ENCODE measurements at places on chromosomes 3 and 15.
A peak's percentile ranks its signal among the peaks of the same experiment; 100 is the strongest.

GRCh38 chr3:67083277-67083676, 85.2 kb downstream of the KBTBD8 start:
- DNase-seq, result no peak

DNA sequence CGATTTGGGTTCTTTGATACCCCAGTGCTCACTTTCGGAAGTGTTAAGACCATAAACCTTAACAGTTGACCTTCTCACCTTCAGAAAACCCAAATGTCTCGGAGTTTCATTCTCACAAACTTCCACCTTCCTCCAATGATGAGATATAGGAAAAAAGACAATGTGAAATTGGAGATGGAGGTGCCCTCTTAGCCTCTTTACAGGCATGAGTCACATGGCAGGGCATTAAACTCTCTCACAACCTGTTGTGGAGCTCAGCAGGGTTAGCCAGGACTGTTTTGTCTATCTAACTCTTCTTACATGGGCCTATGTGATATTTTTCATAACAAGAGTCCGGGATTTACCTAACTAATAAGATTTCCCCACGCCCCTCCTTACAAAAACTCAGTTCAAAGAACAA, 10.7 kb downstream of the AGTR1 start:
- no peak for DNase-seq

GRCh38 chr15:44010089-44010488, 183.3 kb downstream of the WDR76 start:
- no peak for DNase-seq

- DNase-seq, result no peak
Measured at GRCh38 chr3:26484140-26484539, 138.4 kb upstream of the LRRC3B start.

DNA sequence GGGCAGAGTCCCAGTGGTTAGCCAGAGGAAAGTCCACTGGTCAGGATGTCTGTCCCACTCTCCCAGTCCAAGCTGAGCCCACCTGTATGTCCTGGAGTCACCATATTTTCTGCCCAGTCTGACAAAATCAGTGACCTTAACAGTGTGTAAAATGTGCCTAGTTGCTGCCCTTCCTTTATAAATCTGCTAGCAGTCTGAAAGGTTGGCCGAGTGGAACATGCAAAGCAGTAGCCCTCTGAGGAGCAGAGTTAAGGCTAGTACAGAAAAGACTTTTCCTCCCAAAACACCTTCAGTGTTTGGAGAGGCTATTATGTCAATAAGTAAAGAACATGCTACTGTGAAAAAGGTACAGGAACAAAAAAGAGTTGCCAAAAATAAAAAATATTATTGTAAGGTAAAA, 15.3 kb downstream of the TTC21A start:
- DNase-seq, result no peak

DNA sequence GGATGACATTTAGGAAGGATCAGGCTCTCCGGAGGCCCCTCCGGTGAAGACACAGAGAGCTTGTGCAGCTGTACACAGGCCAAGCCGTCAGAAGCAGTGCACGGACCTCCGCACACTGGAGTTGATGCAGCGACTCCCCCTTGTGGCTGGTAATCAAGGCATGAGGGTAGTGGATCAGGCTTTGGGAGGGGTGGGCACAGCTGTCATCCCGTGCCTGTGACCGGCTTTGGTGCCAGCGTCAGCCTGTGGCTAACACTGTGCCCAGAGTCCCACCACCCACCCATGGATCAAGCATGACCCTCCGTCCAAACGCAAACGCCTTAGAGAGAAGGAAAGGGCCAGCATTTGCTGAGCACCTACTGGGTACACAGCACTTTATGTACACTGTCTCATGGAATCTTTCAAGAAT, 8.2 kb upstream of the GRIP2 start:
- DNase-seq, result peak; percentile 16

Measured in NCI-H2227 treated with DMSO at 0.1 percent for 48 hours (cell line).